Astrocyte (in vitro differentiated cells and primary cell): ENCODE measurements at places on chromosomes 6 and 20. TPM values are rescaled to one million over a fixed set of nuclear protein-coding genes. Genes with fewer than 3 reads are reported as not detected.

GRCh38 chr6:22928775-22929174 is 359.4 kb downstream of the HDGFL1 start:
- no peak overlapping the region for H3K4me3 ChIP-seq
- no peaks in the 10 kb centered on the region for H3K4me1 ChIP-seq
- H3K27me3 ChIP-seq, result no peaks in the 10 kb centered on the region
- no peak for DNase-seq

DNA sequence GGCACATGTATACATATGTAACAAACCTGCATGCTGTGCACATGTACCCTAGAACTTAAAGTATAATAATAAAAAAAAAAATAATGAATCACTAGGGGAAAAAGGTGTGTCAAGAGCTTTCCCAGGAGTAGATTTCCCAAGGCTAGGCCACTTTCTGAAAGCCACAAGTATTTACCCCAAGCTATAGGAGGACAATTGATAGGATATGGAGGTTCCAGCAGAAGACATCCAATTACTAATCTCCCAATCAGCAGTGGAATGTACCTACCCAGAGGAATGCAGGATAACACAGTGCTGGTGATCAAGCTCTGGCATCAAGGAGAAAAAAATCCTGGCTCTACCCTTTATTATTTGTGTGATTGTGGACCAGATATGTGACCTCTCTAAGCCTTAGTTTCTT is 562.7 kb downstream of the RFPL4B start:
- peak overlapping the region; percentile 39 for H3K27ac ChIP-seq
- H3K4me1 ChIP-seq, result peaks cover 18% of the 10 kb centered on the region
- no peaks in the 10 kb centered on the region for H3K36me3 ChIP-seq
- H3K4me3 ChIP-seq, result no peak overlapping the region
- DNase-seq, result peak; percentile 83
- H3K27me3 ChIP-seq, result no peaks in the 10 kb centered on the region

- peak overlapping the region; percentile 46 for H3K4me3 ChIP-seq
- DNase-seq, result no peak
- no peaks in the 10 kb centered on the region for H3K36me3 ChIP-seq
- H3K4me1 ChIP-seq, result peaks cover 3% of the 10 kb centered on the region
- H3K27me3 ChIP-seq, result no peaks in the 10 kb centered on the region
These were observed 290.6 kb upstream of the ZNF337 start for GRCh38 chr20:25987073-25987927.

GRCh38 chr20:9409981-9410380 is 104.4 kb upstream of the LAMP5 start:
- peaks cover 24% of the 10 kb centered on the region for H3K4me1 ChIP-seq
- no peaks in the 10 kb centered on the region for H3K36me3 ChIP-seq
- DNase-seq, result peak; percentile 90
- no peak overlapping the region for H3K4me3 ChIP-seq

The CDH26 gene
- total RNA-seq, result 0.17 and 0.34 TPM in 2 replicates

The PLN gene
- 0.43 TPM in 1 of 2 replicates, not detected in the other for total RNA-seq

The PRKN gene
- total RNA-seq, result 1.3 and 1.5 TPM in 2 replicates

The SS18L1 gene
- total RNA-seq, result 13.2 and 16.3 TPM in 2 replicates

The SLC35B3 gene
- total RNA-seq, result 32.4 and 34.4 TPM in 2 replicates

The FAM210B gene
- total RNA-seq, result 40.5 and 46.3 TPM in 2 replicates
